NCI-H1417 treated with DMSO at 0.1 percent for 48 hours (cell line): ENCODE measurements at places on chromosomes 2 and 18.

DNA sequence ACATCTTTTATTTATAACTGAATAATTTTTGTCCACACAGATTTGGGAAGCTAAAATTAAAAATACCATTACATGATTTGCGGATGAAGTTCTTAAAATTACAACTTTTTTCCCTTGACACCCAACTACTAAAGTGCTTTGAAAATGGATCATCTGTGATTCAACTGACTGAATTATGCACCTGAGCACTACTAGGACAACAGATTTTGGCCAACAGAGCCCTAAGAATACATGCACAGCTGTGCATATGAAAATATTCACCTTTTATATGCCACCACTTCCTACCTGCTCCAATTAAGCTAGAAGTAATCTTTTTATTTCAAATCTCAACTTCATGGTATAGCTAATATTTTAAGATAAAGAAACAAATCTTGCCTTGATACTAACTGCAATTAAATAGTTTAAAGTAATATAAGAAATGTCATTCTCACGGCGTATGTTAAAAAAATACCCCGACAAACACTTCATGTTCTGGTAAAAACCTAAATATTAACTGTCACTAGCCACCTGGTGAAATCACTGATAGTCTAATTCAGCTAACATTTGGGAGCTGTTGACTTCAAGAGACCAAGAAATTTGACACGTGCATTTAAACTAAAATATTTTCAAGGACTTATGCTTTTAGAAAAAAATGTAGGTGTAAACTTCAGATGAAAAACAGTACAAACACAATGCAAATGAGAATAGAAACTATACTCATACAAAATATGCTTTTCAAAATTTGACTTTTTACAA, 153.7 kb downstream of the SRBD1 start:
- DNase-seq = no peak

- DNase-seq = no peak
Observed at GRCh38 chr2:168978461-168978861, 52.7 kb downstream of the ABCB11 start.

- no peak for DNase-seq
Observed at GRCh38 chr2:49355611-49356010, 201.3 kb upstream of the FSHR start.

DNA sequence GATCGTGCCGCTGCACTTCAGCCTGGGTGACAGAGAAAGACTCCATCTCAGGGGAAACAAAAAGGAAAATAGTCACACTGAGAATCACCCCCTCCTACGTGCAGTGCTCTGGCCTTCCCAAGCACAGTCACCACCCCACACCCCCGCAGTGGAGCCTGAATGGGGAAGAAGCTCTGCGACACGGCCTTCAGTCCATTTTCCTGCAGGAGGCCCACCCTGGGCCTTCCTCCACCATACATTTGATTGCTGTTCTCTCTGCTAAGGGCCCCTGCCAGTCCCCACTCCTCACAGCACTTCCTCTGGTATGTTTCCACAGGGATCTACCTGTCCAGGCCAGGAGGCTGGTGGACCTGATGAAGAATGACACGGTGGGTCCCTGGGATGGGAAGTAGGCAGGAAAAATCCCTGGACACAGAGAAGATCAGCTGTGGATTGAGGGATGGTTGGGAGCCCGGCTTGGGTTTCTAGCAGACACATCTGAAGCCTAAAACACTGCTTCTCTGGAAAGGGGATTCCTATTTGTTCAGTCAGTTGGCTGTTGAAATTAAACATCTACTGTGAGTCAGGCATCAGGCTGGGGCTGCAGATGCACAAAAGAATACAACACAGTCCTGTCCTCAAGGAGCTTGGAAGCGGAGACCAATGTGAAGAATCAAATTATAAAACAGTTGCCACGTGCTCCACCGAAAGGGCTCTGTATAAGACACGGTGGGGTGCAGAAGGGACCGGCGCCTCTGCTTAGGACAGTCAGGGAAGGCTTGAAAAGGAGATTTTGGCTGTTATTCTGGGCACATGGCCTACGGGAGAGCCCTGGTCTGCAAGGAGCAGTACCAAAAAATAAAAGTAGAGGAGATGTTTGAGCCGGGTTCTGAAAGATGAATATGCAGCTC, 82.2 kb downstream of the PLB1 start:
- DNase-seq = no peak

DNA sequence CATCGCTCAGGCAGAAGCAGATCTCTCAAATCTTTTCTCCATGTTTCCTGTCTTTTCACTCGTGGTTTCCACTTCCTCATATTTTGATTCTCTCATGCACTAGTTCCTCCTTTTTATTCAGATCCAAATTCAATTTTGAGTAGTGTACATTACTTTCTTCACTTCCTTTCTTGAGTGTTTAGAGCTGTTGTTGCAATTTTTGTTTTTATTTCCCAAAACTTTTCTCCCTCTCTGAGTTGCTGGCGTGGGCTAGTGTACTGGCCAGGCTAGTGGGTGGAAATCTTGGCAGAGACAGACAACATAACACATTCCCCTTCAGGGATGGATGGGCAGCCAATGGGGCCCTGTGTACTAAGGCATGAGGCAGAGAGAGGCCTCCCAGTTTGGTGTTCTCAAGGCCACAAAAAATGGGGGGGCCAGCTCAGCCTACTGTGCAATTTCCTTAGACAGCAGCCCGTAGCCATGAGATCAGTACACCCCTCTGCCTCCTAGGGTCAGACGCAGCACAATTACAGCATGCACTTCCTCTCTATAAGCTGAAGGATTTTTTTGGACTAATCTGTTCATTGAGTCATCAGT, 145.1 kb upstream of the PID1 start:
- DNase-seq = no peak

GRCh38 chr2:128217671-128218070, 101.0 kb downstream of the HS6ST1 start:
- DNase-seq = no peak

DNA sequence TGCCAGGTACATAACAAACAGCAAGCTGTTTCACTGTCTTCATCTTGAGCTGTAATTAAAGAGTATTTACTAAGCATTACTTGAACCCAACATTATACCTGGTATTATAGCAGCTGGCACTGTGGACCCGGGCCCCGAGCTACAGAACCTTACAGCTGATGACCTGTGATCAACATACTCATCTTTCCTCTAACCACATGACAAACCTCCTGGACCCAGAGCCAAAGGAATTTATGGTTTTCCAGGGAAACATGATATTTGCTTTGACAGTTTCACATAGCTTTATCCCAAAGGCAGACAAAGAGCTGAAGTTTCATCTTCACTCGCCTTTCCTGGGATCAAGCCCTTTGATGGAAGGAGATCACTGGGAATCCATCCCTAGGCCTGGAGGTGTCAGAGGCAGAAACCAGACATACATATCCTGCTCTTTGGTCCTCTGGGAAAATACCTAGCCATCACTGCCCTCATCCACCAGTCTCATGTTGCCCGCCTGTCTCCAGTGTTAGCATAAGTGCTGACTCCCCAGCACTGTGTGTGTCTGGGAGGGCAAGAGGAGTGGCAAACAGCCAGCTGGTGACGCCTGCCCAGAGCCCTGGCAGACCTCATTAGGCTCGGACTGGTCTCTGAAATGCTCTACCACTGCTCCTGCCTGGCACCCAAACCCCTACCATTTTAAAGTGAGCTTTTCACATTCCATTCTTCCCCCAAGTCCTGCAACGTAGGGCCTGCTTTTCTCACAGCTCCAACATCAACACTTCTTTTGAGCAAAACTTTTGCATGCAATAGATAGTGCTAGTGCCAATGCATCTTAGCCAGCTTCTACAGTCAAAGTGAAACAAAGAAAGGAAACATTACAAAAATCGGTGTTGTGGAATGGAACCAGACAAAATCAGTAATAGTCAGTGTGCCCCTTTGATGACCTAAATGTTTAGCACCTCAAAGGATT, 138.8 kb upstream of the CTAGE1 start:
- no peak for DNase-seq

- DNase-seq = no peak
Observed at GRCh38 chr2:127847931-127848330, 10.0 kb downstream of the POLR2D start.

DNA sequence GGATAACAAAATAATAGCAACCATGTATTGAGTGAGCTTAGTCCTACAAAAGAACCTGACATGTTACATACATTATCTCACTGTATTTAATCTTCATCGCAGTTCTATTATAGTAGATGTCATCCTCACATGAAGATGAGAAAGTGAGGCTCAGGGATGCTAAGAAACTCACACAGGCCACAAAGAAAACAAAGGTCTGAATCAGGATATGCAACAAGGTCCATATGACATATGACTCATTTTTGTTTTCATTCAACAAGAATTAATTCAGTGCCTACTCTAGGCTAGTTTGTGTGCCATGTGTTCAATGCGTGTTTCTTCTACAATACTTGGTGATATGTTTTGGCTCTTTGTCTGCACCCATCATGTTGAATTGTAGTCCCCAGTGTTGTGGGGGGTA, 219.7 kb upstream of the EPHA4 start:
- no peak for DNase-seq

GRCh38 chr2:148653437-148653836, 8.9 kb downstream of the EPC2 start:
- no peak for DNase-seq

GRCh38 chr2:110131166-110131565, 15.5 kb upstream of the MALL start:
- DNase-seq = no peak

DNA sequence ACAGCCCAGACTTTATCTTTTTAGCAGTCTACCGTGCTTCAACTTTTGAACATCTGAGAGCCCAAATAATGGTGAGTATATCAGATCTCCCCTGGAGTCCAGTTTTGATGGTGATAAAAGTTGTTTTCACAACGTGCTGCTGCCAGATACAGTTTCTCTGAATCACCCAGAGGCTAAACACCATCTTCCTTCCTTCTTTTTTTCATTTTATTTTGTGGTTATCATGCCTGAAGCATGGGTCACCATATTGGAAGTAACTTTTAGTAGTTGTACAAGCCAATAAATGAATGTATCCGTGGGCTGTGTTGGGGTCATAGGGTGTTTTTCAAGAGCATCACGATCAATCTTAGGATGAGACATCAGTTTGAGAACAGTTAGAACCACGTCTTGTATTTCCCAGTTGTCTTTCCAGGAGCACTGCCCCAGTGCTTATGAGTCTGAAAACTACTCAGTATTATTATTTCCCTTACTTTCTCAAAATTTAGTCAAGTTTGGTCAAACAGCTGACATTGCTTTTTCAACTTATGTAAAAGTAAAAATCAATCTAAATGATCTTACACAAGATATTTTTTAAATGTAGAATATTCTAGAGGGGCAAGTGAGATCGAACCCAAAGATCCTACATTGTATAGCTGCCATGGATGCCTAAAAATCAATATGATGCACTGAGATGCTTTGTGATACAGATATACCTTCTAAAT, 311.4 kb downstream of the CTNNA2 start:
- DNase-seq = no peak

- DNase-seq = no peak
Observed at GRCh38 chr2:206388698-206389097, 54.6 kb upstream of the ADAM23 start.

- no peak for DNase-seq
Observed at GRCh38 chr2:84889332-84889731, 8.4 kb upstream of the TRABD2A start.

GRCh38 chr2:33146102-33146501, 199.3 kb downstream of the LTBP1 start:
- no peak for DNase-seq

GRCh38 chr2:27010139-27010538, 22.6 kb upstream of the TMEM214 start:
- no peak for DNase-seq

DNA sequence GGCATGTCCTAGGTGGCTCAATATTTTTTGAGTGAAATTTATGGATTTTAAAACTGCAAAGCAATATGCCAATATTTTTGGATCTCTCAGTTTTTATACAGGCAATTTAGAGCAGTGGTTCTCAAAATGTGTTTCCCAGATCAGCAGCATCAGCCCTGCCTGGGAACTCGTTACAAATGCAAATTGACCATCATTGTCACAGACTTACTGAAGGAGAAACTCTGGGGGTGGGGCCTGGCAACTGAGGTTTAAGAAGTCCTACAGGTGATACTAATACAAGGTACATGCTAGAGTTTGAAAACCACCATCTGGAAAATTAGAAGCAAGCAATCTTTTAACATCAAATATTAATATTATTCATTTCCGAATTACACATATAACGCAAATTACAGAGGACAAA, 215.6 kb upstream of the PID1 start:
- no peak for DNase-seq

- DNase-seq = no peak
Observed at GRCh38 chr2:30588994-30589393, 141.9 kb downstream of the LCLAT1 start.
